ENCODE measurements at places on chromosomes 5 and 9. TPM values are rescaled to one million over a fixed set of nuclear protein-coding genes. Genes with fewer than 3 reads are reported as not detected.

INSYN2B gene
- total RNA-seq, result 0.27 TPM

SMIM3 gene
- total RNA-seq, result 20.4 TPM

SLC4A9 gene
- total RNA-seq, result 0.18 TPM

DND1 gene
- total RNA-seq, result 1.4 TPM

MEGF9 gene
- 132 TPM for total RNA-seq

PCDHB14 gene
- total RNA-seq, result 5.3 TPM

PALM2AKAP2 gene
- total RNA-seq, result 19.7 TPM

NOXA1 gene
- total RNA-seq, result 7.4 TPM

- no peak for DNase-seq
These were observed 36.4 kb downstream of the DMRT2 start for GRCh38 chr9:1086517-1086916.

- no peak for DNase-seq
These were observed 45.0 kb downstream of the ROPN1L start for GRCh38 chr5:10486511-10487344.

DNA sequence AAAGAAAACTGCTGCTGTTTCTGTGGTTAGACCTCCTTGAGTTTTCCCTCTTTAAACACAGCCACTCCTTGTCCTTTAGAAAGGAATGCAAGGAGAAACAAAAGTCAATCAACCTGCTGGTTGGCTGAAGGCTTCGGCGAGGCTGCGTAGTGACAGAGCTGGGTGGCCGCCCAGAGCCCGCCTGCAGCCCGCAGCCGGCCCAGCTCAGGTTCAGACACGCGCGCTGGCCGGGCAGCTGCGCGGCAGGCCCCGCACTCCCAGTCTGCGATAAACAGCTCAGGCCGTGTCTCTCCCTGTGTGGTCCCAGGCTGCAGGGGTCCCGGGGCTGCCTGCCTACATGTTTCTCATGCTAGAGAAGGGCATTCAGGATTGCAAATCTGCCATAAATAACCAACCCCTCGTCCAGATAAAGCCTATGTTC is 115.4 kb downstream of the HSD17B3 start:
- no peak for DNase-seq

DNA sequence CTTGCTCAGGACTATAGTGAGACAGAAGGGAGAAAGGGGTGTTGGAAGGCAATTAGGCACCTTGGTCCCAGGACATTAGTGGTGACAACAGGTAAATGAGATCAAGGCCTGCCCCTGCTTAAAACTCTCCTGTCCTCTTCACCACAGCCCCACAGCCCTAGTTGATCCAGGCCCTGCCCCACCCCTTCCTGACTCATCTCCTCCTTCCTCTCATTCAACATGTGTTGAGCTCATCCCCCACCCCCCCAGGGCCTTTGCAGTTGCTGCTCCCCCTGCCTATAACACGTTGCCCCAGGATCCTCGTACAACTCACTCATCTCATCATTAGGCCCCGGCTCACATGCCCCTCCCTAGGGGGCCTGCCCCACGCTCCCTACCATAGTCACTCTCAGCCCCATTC is 66.8 kb downstream of the TSPAN17 start:
- no peak for DNase-seq

- no peak for DNase-seq
These were observed 1.1 kb upstream of the PROB1 start for GRCh38 chr5:139395844-139396640.

GRCh38 chr5:51479840-51480239 is 96.6 kb downstream of the ISL1 start:
- DNase-seq, result no peak

- DNase-seq, result no peak
These were observed 1001.9 kb upstream of the CDH10 start for GRCh38 chr5:25646421-25647341.

DNA sequence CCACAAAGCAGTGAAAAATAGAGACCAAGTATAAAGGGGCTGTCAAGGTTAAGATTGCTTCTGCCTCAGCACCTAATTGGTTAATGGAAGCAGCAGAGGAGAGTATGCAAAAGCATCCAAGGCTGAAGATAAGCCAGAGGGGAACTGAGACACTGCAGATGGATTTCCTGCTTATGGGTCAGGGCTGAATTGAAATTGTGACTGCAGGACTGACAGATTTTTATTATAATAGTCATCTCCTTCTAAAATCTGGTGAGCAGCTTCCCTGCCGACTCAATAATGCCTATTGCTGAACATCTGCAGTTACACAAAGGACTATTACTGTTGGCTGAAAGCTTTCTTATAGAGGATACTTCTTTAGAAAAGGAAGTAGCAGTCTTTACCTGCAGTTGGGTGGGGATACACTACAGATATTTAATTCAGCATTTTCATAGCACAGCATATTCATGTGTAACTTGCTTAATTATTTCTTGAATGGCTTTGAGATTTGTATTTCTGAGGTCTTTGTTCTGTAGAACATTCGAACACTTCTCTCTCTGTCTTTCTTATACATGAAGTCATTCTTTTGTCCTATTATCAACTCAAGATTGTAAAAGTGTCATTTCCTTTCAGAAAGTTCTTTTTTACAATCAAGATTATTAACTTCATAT is 363.0 kb upstream of the RIOK2 start:
- DNase-seq, result no peak

DNA sequence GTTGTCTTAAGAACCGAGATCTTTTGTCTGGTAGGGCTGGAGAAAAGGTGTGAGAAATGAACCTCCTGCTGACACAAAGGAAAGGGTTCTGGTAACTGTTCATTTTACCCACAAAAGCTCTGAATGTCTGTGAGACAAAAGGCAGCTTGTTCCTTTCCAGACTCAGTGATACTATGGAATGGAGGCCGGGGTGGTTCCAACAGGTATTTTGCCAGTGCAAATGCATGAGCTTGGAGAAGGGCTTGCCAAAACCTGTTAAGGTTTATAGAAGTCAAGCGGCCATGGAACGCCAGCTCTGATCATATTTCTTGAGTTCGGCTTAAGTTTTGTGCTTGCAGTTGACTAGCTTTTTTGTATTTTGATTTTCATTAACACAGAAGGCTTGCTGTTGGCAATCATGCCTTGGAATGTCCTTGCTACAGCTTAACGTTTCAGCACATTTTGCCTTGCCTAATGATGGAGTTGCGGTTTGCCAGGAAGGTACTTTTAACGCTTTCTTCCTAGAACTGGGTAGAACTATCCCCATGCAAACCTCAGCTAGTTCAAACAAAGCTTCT is 328.6 kb downstream of the PIK3R1 start:
- DNase-seq, result no peak

- no peak for DNase-seq
These were observed 13.6 kb downstream of the SLF1 start for GRCh38 chr5:94632024-94632423.

DNA sequence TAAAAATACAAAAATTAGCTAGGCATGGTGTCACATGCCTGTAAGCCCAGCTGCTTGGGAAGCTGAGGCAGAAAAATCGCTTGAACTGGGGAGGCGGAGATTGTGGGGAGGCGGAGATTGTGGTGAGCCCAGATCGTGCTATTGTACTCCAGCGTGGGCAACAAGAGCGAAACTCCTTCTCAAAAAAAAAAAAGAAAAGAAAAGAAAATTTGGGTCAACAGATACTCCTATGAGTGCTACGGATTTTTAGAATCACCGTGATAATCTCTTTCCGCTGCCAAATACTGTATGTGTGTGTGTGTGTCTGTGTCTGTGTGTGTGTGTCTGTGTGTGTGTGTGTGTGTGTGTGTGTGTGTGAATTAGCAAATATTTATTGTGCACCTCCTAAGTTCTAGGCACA is 64.4 kb downstream of the ARRDC3 start:
- DNase-seq, result no peak

DNA sequence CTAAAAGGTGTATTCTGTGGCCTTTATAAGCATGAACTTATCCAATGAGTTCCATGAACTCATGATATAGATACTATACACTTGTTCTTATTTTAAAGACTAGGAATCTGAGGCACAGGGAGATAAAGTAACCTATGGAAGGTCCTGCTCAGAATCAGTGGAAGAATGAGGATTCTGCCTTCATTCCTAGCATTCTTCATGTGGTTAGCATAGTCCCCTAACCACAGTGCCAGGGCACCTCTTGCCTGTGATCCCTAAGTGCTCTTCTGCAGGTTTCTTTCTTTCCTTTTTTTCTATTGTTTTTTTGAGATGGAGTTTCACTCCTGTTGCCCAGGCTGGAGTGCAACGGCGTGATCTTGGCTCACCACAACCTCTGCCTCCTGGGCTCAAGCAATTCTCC is 174.1 kb downstream of the C9orf152 start:
- DNase-seq, result no peak

GRCh38 chr9:134863306-134863902 is 17.2 kb upstream of the FCN2 start:
- DNase-seq, result peak; percentile 46
